ENCODE measurements at places on chromosomes 7 and 10.

DNA sequence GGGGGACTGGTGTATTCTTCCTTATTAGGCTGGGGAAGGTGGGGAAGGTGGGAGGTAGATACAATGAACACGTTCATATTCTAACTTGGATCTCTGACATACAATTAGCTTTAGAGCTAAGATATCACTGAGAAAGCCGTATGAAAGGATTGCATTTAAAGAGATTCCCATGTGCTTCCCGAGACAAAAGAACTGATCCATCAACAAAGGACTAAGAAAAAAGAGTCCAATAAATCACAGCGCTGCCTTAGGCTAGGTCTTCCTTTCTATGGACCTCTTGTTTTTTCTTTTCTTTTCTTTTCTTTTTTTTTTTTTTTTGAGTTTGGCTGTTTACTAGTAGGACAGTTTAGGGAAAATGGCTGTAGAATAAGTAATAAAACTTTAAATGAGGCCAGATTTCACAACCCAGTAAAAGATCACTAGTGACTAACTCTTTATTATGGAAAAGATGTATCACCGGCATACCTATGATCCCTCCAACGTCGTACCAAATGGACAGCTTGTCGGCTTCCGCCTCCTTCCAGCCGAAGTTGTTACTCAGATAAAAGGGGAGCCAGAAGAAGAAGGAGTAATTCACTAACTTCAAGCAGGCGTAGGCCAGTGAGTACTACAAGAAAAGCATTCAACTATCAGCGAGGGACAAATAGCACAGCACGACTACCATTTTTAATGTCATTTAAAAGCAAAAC lies 50.0 kb downstream of the SLC37A3 start:
- DNase-seq: no peak

GRCh38 chr7:34747176-34747781 lies 89.3 kb downstream of the NPSR1 start:
- no peak for DNase-seq

GRCh38 chr7:33964417-33965182 lies 59.3 kb downstream of the BMPER start:
- DNase-seq: no peak

- DNase-seq: no peak
Measured at GRCh38 chr10:112803961-112804401, 146.1 kb upstream of the TCF7L2 start.

- DNase-seq: no peak
Measured at GRCh38 chr10:45227456-45227855, 88.0 kb downstream of the OR13A1 start.

GRCh38 chr7:20164425-20165145 lies 52.6 kb downstream of the MACC1 start:
- no peak for DNase-seq

Data from neural crest cell (in vitro differentiated cells).